SJSA1 (cell line): ENCODE measurements at places on chromosomes 16 and 17. TPM values are rescaled to one million over a fixed set of nuclear protein-coding genes. Genes with fewer than 3 reads are reported as not detected.

DNA sequence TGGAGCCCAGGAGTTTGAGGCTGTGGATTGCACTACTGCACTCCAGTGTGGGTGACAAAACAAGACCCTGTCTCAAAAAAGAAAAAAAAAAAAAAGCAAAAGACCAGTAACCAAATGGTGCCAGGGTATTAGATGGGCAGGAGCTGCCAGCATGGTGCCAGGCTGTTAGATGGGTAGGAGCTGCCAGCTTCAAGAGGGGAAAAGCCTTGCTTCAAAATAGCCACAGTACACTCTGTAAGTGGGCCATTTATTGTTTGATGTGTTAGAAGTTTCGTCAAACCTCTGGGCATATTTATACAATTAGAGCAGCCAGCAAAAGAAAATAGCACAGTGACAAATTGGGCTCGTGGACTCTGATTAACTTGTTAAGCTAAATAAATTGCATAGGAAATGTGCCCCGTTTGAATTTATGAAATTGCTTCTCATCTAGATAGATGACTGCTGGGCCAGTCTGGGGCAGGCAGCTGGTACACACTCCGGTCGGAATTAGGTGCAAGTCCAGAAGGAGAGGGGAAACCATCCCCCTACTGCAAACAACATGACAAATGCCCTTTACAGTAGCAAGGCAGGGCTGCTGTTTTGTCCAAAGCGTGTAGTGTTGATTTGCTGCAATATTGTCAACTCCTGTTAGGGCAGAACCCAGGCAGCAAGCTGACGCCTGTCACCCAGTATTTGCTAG, 126.3 kb upstream of the IRX3 start:
- H3K27me3 ChIP-seq = no peaks in the 10 kb centered on the region
- no peaks in the 10 kb centered on the region for H3K36me3 ChIP-seq

DNA sequence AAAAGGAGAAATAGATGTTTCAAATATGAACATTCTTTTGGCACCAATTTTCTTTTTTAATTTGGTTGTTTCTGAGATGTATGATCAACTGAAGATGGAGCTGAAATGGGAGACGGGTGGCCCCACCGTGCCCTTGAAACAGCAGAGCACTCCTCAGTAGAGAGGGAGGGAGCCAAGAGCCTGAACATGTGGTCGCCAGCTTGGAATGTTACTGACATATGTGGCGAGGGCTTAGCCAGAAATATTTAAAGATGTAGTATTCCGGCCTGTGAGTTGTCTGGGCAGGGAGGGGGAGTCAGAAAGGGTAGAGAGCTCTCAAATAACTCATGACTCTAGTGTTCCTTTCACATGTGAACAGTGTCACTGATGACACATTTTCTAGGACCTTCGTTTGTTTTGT, 13.3 kb upstream of the MRC2 start:
- H3K4me1 ChIP-seq = peaks cover 5% of the 10 kb centered on the region; the same call in 1 of the 2 replicates
- H3K27ac ChIP-seq = no peak overlapping the region
- no peak for DNase-seq
- peaks cover 57% of the 10 kb centered on the region for H3K36me3 ChIP-seq
- no peak overlapping the region for H3K4me3 ChIP-seq

DNA sequence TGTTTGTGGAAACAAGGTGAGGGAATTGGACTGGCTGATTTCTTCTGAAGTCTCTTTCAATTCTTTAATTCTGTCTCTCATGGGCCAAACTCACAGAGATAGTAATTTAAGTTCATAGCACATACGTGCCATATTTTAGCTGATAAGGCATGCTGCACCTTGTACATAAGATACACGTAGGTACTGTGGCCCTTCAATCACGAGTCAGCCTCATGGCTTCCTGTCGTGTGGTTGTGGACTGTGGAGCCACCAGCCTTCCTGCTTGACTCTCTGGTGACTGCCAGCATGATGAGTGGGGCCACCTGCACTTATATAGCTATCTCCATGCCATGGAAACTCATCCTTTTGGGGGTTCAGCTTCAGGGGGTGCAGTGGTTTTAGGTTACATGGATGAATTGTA, 25.1 kb downstream of the KSR1 start:
- peaks cover 6% of the 10 kb centered on the region for H3K4me1 ChIP-seq
- H3K4me3 ChIP-seq = no peak overlapping the region
- DNase-seq = no peak
- H3K27ac ChIP-seq = no peak overlapping the region

DNA sequence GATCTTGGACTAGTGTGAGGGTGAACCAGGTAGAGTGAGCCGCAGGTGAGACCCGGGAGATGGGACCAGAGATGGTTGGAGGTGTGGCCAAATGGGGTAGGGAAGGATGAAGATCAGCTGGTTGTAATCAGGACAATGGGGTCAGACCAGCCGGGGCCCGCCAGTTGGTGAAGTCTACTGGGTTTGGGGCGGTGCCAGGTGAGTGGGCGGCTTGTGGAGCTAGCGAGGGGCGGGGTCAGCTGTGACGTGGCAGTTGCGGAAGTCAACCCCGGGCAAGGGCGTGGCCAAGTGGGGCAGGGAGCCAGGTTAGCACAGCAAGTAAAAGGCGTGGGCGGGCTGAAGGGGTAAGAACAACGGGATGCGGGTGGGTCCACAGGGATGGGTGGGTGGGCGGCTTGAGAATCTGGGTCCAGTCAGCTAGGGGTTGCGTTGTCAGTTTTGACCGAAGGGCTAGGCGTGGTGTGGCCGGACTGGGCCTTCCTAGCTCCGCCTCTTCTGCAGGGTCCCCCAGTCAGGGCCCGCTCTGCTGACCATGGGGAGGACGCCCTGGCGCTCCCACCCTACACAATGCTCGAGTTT, 25.5 kb upstream of the ALKBH5 start:
- no peaks in the 10 kb centered on the region for H3K36me3 ChIP-seq
- H3K4me3 ChIP-seq = no peak overlapping the region
- no peaks in the 10 kb centered on the region for H3K27me3 ChIP-seq
- no peaks in the 10 kb centered on the region for H3K4me1 ChIP-seq

DNA sequence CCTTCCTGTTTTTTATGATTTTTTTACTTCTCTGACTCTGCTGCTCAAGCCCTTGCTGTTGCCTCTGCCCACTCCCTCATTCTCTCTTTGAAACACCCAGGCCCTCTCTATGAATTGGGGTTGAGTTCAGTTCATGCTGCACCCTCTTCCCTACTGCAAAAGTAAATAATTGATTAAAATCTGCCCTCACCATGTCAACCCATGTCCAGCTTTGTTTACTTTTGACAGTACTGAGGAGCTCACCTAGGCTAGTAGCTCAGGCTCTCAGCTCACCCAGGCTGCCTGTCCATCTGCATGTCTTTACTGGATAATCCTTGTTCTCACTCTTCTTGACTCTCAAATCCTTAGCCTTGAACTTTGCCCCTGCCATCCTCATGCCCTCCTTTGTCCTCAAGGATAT, 95.2 kb downstream of the SPACA3 start:
- no peaks in the 10 kb centered on the region for H3K36me3 ChIP-seq
- H3K27me3 ChIP-seq = peaks cover 15% of the 10 kb centered on the region
- H3K4me3 ChIP-seq = no peak overlapping the region
- H3K4me1 ChIP-seq = no peaks in the 10 kb centered on the region
- no peak for DNase-seq

- H3K27me3 ChIP-seq = no peaks in the 10 kb centered on the region
- peaks cover 13% of the 10 kb centered on the region for H3K4me1 ChIP-seq
- DNase-seq = no peak
- no peak overlapping the region for H3K27ac ChIP-seq
- H3K36me3 ChIP-seq = peaks cover 57% of the 10 kb centered on the region
Observed at GRCh38 chr16:70160388-70160787, 13.2 kb upstream of the CLEC18C start.

DNA sequence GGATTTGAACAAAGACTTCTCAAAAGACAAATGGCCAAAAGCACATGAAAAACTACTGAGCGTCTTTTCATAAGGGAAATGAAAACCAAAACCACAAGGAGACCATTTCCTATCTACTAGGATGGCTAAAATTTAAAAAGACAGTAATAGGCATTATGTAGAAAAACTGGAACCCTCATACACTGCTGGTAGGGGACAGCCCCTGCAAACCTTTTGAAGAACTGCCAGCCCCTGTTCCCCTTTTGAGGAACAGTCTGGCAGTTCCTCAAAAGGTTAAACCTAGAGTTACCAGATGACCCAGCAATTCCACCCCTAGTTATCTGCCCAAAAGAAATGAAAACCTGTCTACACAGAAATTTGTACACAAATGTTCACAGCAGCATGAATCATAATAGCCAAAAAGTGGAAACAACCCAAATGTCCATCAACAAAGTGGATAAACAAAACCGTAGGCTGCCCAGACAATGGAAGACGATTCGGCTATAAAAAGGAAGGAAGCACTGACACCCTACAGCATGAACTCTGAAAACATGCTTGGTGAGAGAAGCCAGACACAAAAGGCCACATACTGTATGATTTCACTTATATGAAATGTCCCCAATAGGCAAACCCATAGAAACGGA, 22.9 kb downstream of the CDIP1 start:
- H3K27ac ChIP-seq = no peak overlapping the region
- H3K27me3 ChIP-seq = no peaks in the 10 kb centered on the region
- DNase-seq = no peak
- peaks cover 9% of the 10 kb centered on the region; the same call in 1 of the 2 replicates for H3K4me1 ChIP-seq
- peaks cover 22% of the 10 kb centered on the region for H3K36me3 ChIP-seq
- H3K4me3 ChIP-seq = no peak overlapping the region

- DNase-seq = peak; percentile 45
- no peaks in the 10 kb centered on the region for H3K36me3 ChIP-seq
Observed at GRCh38 chr17:40499551-40500189, 1.8 kb downstream of the TNS4 start.

- no peak overlapping the region for H3K27ac ChIP-seq
- no peak overlapping the region for H3K4me3 ChIP-seq
- no peak for DNase-seq
- H3K27me3 ChIP-seq = no peaks in the 10 kb centered on the region
Observed at GRCh38 chr16:10561425-10561824, 19.0 kb downstream of the EMP2 start.

- peak overlapping the region; percentile 62 for H3K27ac ChIP-seq
- no peak for DNase-seq
- no peaks in the 10 kb centered on the region for H3K27me3 ChIP-seq
- peaks cover 77% of the 10 kb centered on the region for H3K36me3 ChIP-seq
- no peak overlapping the region for H3K4me3 ChIP-seq
Observed at GRCh38 chr16:28163699-28164098, 48.1 kb downstream of the XPO6 start.

DNA sequence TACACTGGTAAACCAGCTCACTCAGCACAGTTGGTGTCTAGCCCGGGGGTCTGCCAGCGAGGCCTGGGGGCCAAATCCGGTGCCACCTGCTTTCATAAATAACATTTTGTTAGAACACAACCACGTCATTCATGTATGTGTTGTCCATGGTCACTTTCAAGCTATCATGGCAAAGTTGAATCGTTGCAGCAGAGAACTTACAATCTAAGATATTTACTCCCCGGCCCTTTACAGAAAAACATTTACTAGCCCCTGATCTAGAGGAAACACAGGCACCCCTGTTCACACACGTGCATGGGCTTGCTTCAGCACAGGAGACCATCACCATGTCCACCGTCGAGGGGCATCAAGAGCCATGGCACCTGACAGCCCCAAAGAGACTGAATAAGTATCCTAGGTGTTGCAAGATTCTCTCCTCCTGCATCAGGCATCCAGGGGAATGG, 111.4 kb upstream of the DNAH9 start:
- no peaks in the 10 kb centered on the region for H3K4me1 ChIP-seq
- DNase-seq = no peak
- H3K4me3 ChIP-seq = no peak overlapping the region
- H3K27me3 ChIP-seq = no peaks in the 10 kb centered on the region

- H3K4me3 ChIP-seq = no peak overlapping the region
- H3K4me1 ChIP-seq = peaks cover 10% of the 10 kb centered on the region
- no peak for DNase-seq
- no peak overlapping the region for H3K27ac ChIP-seq
- no peaks in the 10 kb centered on the region for H3K36me3 ChIP-seq
Observed at GRCh38 chr17:5840811-5841446, 229.2 kb upstream of the WSCD1 start.

Gene MCRIP2
- total RNA-seq = 3.0 TPM in 1 of 2 replicates, not detected in the other

Gene MBTPS1
- total RNA-seq = 64.9 and 65.0 TPM in 2 replicates

Gene ODAD4
- total RNA-seq = not detected in 2 replicates

Gene C16orf89
- not detected in 2 replicates for total RNA-seq

Gene TEX14
- total RNA-seq = 0.03 and 0.13 TPM in 2 replicates

Gene AIPL1
- not detected in 2 replicates for total RNA-seq

Gene IL17C
- total RNA-seq = not detected in 2 replicates
